ENCODE measurements at places on chromosomes 1 and 21.
A peak's percentile ranks its signal among the peaks of the same experiment; 100 is the strongest.

- DNase-seq, result peak; percentile 73
Observed at GRCh38 chr1:94068999-94069918, 51.7 kb downstream of the ABCA4 start.

GRCh38 chr1:79264285-79264684, 257.8 kb upstream of the ADGRL4 start:
- DNase-seq, result no peak

GRCh38 chr1:54413295-54413694, 7.1 kb upstream of the SSBP3 start:
- DNase-seq, result no peak

GRCh38 chr1:244603498-244603897, 49.4 kb upstream of the DESI2 start:
- no peak for DNase-seq

GRCh38 chr21:29748391-29749167, 191.2 kb downstream of the GRIK1 start:
- DNase-seq, result no peak

DNA sequence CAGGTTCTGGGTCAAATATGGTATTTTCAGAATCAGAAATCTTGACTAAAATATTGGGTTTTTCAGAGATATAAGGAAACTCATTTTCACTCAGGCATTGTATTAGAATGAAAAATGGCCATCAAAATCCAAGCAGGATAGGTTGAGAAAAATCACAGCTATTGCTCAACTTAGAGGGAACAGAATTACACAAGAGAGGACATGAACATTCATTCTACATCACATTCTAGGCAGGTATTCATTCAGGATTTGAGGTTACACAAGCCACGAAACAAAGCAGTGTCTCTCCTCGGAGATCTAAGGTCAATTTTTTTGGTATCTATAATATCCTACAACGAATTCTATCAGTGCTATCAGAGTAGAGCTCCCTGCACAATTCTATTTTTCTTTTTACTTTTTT, 163.6 kb upstream of the HP1BP3 start:
- DNase-seq, result no peak

DNA sequence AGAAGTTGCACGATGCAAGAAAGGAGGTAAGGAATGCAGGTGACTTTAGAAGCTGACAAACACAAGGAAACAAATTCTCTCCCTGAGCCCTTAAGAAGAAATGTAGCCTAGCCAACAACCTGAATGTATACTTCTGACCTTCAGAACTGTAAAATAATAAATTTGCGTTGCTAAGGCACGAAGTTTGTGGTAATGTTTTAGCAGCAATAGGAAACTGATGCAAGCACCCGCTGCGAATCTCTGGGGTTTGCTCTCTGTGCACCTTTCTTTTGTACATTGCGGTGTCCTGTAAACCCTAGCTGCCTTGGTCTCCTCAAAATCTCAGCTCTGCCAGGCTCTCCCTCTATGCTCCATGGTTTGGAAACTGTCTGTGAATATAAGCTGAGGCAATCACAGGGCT, 15.1 kb downstream of the CD53 start:
- no peak for DNase-seq

GRCh38 chr1:118483245-118484006, 298.4 kb upstream of the SPAG17 start:
- no peak for DNase-seq

- peak; percentile 78 for DNase-seq
Observed at GRCh38 chr1:22024485-22025367, 23.3 kb downstream of the CELA3A start.

DNA sequence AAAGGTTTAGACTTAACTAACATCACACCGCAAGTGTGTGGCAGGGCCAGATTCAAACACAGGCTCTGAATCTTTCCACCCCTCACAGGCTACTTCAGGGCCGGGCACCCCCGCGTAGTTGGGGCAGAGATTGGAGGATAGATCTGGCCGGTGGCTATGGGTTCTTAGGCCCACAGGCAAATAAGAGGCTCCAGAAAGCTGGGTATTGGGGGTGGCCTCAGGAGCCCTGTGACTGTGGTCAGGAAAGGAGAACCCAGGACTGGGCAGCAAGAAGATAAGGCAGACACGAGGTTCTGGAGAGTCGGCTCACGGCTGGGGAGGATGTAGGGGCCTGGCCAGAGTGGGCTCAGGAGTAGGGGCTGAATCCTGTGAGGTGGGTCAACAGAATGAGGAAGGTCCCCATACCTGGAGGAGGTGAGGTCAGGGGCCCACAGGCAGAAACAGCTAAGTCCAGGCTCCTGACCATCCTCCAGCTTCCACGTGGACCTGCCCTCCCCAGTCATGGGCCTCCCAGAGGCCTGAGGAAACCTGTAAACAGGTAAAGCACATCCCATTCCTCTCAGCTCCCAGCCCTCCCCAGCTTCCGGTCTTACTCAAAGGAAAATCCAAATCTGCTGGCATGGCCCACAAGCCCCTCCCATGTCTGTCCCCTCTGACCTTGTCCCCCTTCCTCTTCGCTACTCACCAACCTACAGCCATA, 306.2 kb downstream of the MATN1 start:
- no peak for DNase-seq

- DNase-seq, result no peak
Observed at GRCh38 chr1:156816561-156817328, at the start of gene SH2D2A. Gene SH2D2A (minus strand): TSS chr1:156816848. CDS start chr1:156816708, 140 bp downstream.

DNA sequence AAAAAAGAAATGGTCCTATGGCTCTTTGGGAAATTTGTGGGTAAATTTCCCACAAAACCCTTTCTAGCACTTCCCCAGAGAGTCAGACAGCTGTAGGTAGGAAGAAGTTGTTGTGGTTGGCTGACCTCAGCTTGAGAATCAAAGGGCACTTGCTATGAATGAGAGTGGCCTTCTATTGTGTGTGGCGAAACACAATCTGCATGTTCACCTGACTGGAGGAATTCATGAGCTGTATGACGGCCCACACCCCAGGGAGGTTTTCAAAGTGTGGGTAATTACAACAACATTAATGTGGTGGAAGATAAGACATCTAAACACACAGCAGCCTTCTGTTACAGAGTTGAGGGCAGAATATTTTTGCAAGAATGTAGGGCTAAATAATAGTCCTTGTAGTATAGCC, 38.8 kb downstream of the NGF start:
- DNase-seq, result peak; percentile 69

- DNase-seq, result no peak
Observed at GRCh38 chr21:46036696-46037330, 55.2 kb downstream of the COL6A1 start.

GRCh38 chr1:245041058-245041698, 113.6 kb upstream of the KIF26B start:
- DNase-seq, result no peak

DNA sequence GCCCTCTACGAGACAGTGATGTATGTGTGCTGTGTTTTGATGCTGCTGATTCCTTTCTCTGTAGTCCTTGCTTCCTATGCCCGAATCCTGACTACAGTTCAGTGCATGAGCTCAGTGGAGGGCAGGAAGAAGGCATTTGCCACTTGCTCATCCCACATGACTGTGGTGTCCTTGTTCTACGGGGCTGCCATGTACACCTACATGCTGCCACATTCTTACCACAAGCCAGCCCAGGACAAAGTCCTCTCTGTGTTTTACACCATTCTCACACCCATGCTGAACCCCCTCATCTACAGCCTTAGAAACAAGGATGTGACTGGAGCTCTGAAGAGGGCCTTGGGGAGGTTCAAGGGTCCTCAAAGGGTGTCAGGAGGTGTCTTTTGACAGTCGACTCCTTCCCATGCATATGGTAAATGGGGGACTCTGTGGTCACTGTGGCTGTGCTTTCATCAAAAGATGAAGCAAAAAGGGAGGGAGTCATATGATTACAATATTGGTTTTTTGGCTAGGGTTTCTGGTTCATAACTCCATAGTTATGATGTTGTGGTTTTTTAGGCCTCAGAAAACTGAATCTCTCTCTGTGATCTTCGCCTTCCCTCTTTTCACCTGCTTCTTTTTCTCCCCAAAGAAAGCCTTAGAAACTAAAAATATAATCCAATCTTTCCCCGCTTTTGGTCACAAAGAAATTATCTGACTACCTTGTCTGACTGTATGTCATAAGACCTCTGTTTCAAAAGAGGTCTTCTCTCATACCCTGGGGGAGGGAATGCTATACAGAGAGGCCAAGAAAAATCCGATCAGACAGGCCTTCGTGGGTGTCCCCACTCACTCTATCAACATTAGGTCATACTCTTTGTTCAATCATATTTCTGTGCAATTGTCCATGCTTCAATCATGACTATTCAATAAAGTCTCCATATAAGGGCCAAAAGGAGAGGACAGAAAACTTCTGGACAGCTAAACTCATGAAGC, 4.2 kb downstream of the OR2T1 start:
- DNase-seq, result no peak

- no peak for DNase-seq
Observed at GRCh38 chr1:230787471-230787870, 40.3 kb downstream of the CAPN9 start.

- no peak for DNase-seq
Observed at GRCh38 chr1:222867316-222867715, 52.5 kb downstream of the DISP1 start.

DNA sequence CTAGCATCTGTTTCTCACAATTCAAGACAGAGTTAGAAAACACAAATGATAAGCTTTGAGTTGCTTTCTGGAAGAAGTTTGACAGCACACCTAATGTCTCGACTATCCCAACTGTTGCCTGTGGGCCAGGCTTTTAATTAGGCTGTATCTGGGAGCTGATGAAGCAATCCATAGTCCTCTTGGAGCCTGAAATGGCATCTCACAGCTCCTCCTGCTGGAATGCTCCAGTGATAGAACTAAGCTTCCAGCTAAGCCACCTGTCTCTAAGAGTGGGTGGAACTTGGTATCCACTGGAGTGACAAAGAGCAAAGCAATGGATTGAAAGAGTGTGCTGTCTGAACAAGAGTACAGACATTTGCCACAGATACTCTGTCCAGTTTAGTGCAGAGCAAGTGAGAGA, 605.3 kb upstream of the NR5A2 start:
- peak; percentile 56 for DNase-seq

DNA sequence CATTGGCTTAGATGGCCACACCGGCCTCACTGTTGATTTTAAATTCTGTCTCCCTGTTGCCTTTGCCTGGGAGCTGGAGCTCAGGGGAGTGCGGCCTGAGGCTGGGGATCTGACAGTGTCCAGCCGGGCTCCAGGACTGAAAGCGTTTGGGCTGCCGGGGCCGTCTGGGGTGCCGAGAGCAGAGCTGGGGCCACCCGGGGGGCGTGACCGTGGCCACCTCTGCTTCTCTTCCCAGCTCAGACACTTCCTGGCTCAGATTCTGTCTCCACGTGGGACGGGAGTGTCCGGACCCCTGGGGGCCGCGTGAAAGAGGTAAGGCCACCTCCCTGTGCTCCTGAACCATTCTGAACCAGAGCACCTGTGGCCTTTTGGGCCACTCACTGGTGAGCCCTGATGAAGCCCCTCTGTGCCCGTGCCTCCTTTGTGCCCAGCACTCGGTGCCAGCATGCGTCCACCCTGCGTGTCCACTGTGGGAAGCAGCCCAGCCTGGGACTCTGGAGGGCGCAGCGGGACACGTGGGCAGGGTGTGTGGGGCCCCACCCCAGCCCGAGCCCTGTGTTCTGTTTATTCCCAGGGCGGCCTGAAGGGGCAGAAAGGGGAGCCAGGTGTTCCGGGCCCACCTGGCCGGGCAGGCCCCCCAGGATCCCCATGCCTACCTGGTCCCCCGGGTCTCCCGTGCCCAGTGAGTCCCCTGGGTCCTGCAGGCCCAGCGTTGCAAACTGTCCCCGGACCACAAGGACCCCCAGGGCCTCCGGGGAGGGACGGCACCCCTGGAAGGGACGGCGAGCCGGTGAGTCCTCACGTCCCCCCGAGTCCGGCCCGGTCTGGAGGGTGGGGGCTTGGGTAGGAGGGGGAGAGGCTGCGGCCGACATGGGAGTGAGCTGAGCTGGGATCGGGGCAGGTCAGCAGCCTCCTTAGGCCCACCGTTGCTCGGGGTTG, 64.8 kb downstream of the SLC19A1 start:
- DNase-seq, result no peak

DNA sequence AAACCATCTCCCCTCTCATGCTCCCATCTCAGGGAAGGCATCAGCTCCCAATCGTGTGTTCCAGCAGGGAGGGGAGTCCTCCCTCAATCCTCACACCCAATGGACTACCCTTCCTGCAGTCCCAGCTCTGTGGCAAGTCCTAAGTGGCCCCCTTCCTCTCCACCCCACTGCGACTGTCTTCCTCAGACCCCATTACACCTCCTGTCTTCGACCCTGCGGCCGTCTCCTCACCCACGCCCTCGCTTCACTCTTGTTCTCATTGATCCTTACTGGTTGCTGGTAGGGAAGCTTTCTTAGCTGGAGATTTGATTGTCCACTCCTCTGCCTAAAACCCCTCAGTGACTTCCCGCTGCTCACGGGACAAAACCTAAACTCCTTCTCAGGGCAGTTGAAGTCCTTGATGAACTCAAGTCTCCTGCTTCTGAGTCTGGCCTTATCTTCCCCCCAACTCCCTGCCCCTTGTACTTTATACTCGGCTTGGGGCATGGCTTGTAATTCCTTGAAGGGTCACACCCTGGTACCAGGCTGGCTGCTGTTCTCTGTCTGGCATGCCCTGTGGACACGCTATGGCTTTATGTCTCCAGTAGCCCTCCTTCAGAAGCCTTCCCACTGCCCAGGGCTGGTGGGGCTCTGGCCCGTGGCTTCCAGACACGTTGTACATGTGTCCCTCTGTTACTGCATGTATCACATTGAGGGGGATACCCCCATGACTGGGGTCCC, 2.3 kb upstream of the EPS8L3 start:
- no peak for DNase-seq

- no peak for DNase-seq
Observed at GRCh38 chr21:29313662-29314408, 15.1 kb downstream of the BACH1 start.

DNA sequence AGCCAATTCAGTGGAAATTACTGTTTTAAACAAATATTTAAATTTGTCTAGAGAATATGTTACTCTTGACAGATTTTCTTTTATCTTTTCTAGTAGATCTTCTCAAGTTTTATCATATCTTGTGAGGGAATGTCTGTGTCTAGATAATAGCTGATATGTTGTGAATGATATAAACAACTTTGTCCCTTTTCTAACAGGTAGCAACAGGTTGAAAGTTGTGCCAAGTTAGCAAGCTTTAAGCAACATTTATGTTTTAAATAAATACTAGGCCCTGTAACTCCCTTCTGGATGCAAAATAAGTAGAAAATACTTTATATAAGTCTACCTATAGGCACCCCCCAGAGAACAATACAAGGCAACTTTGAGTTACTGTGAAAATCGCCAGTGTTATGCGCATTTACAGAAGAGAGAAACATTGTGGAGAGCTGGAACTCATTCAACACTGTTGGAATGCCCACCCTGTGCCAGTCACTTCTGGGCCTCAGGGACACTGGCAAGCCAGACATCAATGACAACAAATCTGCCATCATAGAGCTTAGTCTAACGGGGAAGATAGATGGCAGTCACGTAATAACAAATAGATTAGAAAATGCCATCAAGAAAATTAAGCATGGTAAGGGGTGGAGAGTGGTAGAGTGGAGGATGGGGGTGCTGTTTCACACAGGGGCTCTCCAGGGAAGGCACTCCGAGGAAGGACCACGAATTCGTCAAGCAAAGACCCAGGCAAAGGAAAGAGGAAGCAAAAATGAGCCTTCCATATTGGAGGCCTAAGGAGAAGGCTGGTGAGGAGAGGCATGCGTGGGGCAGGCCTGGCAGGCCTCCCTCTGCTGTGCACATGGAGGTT, 4.4 kb downstream of the MAP3K21 start:
- DNase-seq, result no peak
